Stimulated activated CD4-positive, alpha-beta T cell treated with anti-CD3 and anti-CD28 coated beads, Interleukin-4, amount 100 ng/mL, for 24 hours (primary cell): ENCODE measurements at places on chromosomes 12 and 14.

- no peak for DNase-seq
Observed at GRCh38 chr14:70794294-70794693, 15.0 kb downstream of the MAP3K9 start.

GRCh38 chr12:13268581-13268980, 72.1 kb downstream of the EMP1 start:
- no peak for DNase-seq

DNA sequence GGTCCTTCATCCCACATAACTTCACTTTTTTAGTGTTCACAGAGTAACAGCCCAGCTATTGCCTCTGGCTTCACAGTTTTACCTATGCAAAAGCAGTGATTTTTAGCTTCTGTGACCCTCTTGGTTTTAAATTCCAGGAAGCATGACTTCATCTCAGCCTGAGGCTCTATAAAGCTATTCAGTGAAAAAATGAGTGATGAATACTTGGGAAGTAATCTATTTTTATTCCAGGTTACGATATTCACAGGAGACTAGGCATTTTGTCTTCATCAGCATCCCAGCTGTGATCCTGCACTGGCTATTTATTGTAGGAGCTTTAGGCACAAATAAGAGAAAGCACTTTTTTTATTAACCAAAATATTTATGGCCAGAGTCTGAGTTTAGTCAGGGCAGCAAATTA, 164.8 kb downstream of the SNAPC1 start:
- DNase-seq, result no peak

GRCh38 chr14:22386924-22387775, 201.9 kb downstream of the DAD1 start:
- DNase-seq, result no peak

DNA sequence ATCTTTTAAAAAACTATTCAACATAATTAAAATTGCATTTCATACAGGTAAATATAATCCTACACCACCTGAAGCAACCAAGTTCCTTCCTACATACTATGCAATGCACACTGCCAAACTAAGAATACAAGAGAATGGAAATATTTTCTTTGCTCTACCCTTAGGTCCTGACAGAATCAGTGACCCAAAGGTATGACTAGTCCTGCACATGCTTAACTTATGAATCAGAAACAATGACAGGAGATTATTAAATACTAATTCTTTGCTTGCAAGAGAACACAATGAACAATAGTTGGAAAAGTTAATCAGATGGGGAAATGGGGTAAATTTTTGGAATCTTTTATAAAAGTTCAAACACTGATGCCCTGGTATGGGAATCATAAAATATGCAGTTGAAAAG, 220.1 kb downstream of the SOX5 start:
- no peak for DNase-seq

DNA sequence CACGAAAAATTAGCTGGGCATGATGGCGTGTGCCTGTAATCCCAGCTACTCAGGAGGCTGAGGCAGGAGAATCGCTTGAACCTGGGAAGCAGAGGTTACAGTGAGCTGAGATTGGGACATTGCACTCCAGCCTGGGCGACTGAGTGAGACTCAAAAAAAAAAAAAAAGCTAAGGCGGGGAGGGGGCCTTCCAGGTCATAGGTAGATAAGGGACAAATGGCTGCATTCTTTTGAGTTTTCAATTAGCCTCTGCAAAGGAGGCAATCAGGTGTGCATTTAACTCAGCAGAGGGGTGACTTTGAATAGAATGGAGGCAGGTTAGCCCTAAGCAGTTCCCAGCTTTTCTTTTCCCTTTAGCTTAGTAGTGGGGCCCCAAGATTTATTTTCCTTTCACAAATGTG, 743 bp upstream of the AACS start:
- no peak for DNase-seq

DNA sequence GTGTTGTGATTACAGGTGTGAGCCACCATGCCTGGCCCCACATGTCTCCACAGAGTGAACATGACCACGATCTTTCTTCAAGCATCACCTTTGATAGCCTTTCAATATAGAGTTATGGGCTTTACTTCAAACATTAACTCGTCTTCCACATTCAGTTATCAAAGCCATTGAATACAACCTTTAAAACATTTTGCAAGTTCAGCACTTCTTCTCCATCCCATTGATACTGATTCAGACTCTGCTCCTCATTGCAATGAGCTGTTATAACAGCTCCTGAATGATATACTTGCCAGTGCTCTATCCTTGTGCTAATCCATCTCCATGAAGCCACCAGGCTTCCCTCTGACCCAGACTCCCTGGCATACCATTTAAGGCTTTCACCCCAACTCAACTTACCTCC, 223.5 kb upstream of the EEA1 start:
- DNase-seq, result no peak
